Right cardiac atrium (tissue), 5 donors: ENCODE measurements at places on chromosomes 11 and 22. TPM values are rescaled to one million over a fixed set of nuclear protein-coding genes. Genes with fewer than 3 reads are reported as not detected.

SLC6A5 gene
- not detected for total RNA-seq

WEE1 gene
- total RNA-seq = 85.0 TPM

NUCB2 gene
- 118 TPM for total RNA-seq

PAMR1 gene
- total RNA-seq = 8.6 TPM

GRCh38 chr11:103338621-103339484, 229.6 kb downstream of the DYNC2H1 start:
- DNase-seq = peak; percentile 33

GRCh38 chr11:98734686-98735085, 286.1 kb upstream of the CNTN5 start:
- DNase-seq = no peak

DNA sequence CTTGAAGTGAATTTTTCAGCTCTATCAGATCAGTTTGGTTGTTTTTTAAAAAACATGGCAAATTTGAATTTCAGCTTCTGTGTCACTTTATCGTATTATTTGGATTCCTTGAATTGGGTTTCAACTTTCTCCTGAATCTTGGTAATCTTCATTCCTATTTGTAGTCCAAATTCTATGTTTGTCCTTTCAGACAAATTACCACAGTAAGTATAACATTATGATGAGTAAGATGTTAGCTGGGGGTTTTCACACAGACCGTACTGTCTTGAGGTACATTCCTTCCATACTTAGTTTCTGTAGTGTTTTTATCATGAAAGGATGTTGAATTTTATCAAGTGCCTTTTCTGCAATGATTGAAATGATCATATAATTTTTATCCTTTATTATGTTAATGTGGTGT, 28.0 kb downstream of the OR5B17 start:
- DNase-seq = no peak

DNA sequence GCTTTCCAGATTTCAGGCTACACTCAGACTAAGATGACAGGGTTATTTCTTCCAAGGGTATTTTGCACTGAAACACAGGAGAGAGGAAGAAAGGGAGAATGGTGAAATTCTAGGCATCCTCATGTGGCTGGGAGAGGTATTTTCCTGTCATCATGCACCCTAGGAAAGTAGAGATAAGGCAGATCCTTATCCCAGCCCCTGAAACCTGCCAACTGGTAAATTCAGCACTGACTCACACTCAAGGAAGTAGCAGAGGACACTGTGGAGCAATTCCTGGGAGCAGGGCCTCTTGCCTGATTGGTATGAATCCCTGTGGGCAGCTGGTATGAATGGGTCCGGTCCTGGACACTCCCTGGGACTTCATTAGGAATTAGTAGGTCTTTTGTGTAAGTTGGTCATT, 37.6 kb upstream of the SLC5A1 start:
- no peak for DNase-seq

GRCh38 chr11:36558571-36559413, 9.0 kb upstream of the RAG1 start:
- DNase-seq = no peak

DNA sequence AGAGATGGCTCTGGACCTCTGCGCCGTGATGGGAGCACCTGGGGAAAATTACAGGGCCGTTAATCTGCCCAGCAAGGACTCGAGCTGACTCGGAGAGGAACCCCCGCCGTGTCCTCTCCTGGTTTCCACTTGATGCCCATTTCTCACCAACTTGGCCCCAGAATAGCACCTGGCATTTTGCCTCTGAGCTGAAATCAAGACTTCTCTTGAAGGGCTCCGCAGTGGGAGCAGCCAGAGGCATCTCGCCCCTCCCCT, 19.0 kb upstream of the CABP7 start:
- no peak for DNase-seq

- DNase-seq = no peak
These were observed 112.8 kb downstream of the ABTB2 start for GRCh38 chr11:34245041-34245440.

DNA sequence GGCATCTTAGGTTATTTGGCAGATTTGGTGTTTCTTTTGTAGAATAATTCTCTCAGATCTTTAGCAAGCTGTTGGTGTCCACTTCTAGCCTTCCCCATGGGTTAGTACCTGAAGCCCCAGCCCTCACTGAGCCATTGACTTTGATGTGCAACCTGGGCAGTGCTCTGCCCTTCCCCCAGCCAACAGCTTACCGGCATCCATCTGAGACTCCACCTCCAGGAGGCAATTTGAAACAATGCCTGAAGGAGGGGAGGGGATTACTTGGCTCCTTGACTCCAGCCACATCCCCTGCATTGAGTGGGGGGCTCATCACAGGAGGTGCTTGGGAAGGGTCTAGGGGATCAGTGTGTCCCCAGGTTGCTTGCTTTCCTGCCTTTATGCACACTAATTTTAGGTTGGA, 114.8 kb downstream of the TRIM29 start:
- DNase-seq = no peak

- DNase-seq = no peak
These were observed 440.1 kb upstream of the DDI1 start for GRCh38 chr11:103596315-103596714.

- no peak for DNase-seq
These were observed 5.4 kb downstream of the CSRP3 start for GRCh38 chr11:19196432-19196831.

DNA sequence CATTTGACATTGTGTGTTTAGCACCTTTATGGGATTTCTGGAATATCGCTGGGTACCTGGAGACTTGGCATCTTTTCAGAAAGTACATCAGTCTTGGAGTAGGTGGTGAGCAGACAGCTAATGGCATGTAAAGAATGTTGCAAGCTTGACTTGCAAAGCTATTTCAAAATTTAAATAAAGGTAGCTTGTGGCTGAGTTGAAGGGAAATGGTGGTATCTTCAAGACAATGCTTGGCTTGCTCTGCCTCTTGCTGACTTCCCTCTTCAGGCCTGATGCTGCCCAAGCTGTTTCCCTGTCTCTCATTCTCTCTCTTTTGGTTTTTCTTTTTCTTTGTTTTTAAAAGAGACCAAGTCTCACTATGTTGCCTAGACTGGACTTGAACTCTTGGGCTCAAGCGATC, 13.2 kb downstream of the ZNRF3 start:
- DNase-seq = no peak
